CD4-positive, alpha-beta T cell treated with Interleukin-15 for 1 hour (primary cell): ENCODE measurements at places on chromosomes 3 and 15.

- DNase-seq = no peak
These were observed 9.0 kb upstream of the ADCY5 start for GRCh38 chr3:123457841-123458240.

DNA sequence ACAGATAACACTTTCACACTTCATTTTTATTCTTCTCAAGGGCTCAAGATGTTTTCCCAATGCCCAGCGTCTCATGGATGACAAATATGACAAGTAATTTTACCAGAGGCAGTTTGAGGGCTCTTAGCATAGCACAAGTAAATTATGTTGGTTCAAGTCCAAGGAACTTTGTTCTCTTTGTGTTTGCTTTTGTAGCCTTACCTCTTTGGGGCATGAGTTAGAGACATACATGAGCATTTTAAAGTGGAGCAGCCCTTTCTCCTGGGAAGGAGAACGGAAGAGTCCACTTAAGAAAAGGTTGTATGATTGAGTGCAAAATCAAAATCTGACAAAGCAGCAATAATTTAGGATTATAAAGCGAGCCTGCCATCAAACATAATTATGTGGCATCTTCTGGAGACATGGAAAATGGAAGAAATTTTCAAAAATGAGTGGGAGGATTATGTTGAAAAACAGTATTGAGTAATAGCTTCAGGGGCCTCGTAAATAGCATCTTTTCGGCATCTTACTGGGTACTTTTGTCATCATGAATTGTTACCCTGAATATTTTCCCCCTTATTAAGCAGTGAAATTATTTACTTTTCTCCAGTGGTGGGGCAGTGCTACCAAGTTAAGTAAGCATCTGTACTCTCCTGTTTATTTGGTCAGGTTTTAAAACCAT lies 65.9 kb downstream of the PGPEP1L start:
- DNase-seq = no peak

- DNase-seq = no peak
These were observed 7.8 kb downstream of the DISP2 start for GRCh38 chr15:40365624-40366456.

DNA sequence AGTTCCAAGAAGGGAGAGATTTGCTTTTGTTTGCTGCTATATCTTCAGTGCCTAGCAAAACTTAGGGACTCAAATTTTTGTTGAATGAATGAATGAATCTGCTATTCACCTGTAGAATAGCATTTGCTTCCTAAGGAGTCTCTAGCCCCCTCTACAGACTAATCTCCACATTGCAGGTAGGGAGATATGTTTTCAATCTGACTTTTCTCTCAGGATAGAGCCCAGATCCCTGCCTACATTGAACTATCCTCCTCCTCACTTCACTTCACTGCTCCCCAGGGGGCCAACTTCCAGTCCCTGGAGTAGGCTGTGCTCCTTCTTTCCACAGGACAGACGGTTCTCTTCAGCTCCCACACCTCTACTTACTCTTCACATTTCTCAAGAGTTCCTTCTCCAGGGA lies 81.9 kb upstream of the PTX3 start:
- no peak for DNase-seq

GRCh38 chr3:3110749-3111361 lies 681 bp upstream of the IL5RA start:
- no peak for DNase-seq

GRCh38 chr3:157311633-157312375 lies 124.8 kb upstream of the PTX3 start:
- no peak for DNase-seq

DNA sequence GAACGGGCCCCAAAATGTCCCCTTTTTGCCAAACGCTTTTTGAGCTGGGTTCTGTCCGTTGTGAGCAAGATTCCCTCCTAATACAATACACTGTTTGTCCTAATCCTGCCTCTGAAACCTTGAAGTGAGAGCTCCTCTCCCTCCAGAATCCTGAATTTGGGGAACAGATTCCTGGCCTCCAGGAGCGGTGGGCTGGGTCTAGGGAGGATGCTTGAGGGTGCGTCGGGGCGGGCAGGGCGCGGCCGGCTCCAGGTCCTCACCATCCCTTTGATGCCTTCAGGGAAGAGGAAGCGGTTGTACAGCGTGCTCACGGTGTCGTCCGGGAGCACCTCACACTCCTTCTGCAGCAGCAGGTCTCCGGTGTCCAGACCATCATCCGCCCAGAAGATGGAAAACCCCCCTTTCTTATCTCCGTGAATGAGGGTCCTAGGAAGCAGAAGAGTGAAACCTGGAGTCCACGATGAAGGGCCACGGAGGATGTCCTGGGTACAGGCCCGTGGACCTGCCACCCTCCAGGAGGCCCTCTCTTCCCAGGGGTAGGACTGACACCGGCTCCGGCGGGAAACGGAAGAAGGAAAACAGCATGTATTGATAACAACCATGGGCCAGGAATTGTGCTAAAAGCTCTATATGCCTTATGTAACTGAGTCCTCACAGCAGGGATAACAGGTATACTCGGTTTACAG lies 23.2 kb downstream of the ALDH1L1 start:
- DNase-seq = no peak

DNA sequence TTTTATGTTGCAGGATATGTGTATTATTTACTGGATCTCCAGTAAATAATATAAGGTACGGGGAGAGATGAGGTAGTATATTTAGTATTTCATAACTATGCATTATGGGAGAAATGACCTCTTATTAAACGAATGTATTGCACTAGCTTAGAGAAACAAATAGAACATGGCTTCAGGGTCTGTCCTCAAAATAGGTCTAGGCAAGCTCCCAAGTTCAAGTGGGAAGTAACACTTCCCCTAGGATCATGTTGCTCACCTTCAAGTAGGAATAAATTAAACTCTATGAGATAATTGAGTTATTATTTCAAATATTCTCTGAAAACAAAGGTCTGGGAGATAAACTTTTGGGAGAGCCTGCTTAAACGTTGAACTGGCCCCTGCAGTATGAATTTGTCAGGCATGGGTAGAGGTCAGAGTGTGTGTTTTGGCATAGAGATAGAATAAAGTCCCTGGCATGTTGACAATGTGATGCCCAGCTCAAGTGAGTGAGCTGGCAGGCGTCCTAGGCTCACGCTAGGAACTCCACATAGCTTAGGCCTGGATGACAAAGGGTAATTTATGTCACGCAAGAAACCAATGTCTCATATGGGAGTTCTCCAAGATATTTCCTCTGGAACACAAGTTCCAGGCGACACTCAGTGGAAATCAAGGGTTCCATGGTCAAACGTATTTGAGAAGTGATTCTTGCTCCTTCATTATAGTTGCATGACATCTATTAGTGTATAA lies 236.8 kb downstream of the CACNA2D3 start:
- no peak for DNase-seq

- DNase-seq = no peak
These were observed 63.1 kb downstream of the CDC25A start for GRCh38 chr3:48125013-48125705.

- no peak for DNase-seq
These were observed 17.8 kb downstream of the ITGA11 start for GRCh38 chr15:68414206-68414555.

DNA sequence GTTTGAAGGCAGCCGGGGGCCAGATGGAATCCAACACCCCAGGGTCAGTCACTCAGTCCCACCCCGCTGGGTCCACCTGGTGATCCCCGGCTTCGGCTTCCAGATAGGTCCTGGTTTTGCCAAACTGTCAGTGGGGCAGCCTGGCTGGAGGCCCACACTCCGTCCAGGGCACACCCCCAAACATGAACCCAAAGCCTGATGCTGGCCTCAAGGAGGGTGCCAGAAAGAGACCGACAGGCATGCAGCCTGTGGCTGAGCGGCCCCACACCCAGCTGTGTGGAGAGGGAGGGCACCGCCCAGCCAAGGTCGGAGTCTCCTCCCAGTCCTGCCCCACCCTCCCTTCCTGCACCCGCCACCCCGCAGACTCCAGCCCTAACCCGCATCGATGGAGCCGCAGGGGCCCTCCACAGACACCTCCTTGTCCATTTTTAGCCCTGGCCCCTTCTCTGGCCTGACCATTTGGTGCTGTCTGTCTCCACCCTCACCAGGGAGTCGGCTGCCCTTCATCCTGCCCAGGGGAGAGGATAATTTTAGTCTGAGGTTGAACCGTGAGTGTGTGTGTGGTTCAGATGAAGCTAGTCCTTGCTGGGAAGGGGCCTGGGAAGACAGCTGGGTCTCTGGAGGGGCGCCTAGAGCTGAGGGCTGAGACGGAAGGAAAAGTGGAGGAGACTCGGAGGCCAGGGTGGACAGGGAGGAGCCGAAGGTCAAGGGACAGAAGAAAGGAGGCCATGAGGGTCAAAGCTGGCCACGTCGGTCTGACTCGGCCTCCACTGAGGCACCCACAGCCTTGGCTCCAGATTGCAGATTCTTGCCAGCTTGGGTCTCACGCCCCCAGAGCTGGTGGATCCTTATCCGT lies 23.1 kb downstream of the TNK2 start:
- no peak for DNase-seq

DNA sequence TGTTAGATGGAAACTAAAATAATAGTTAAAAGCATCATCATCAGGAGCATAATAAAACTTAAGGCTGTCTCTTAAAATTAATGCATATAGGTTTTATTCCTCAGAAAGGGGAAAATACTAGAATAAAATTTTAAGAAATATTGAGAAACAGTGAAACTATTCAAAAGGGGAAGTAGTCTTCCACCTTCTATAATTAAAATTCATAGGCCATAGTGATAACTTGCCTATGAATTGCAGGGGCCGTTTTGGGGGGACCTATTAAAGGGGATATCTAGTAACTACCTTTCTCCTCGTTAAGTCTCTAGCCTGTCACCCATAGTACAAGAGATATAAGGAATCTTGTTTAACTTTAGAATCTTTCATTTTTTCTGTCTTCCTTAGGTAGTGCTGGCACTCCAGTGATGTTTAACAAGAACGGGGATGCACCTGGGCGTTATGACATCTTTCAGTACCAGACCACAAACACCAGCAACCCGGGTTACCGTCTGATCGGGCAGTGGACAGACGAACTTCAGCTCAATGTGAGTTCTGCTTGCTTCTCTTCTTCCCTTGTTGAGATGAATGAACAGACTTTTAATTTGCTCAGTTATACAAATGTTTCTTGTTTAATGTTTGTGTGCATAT lies 600.4 kb downstream of the GRM7 start:
- DNase-seq = no peak

GRCh38 chr3:9137676-9138075 lies 111.8 kb downstream of the SRGAP3 start:
- DNase-seq = no peak

- DNase-seq = peak; percentile 66
These were observed 519.1 kb downstream of the FOXP1 start for GRCh38 chr3:71064291-71064955.

DNA sequence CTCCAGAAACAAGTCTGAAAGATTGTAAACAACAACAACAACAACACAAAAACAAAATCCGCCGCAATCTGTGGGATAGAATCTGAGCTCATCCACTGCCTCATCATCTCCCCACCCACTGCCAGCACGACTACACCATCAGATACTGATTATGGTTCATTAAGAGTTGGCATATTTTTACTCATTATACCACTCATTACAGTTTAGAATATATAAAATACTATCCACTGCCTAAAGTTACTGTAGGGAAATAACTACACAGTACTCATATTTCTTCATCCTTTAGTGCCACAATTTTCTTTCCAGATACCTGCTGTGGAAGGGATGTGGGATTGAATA lies 152.5 kb upstream of the PEX5L start:
- no peak for DNase-seq

DNA sequence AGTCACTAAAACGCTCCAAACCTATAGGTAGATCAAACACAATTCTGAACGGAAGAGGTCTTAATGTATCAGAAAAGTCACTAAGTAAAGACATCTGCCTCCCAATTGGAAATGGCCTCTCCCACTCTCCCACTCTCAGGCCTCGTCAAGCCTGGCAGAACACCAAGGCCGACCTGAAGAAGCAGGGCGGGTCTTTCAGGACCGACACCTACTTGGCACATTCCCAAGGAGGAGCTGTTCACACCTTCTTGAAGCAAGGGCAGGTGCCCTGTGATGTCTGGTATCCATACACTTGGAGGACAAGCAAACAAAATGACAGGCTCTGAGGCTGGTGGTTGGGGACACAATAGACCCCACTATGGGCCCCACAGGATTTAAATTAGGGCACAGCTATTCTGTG lies 30.0 kb downstream of the XXYLT1 start:
- no peak for DNase-seq

- DNase-seq = peak; percentile 56
These were observed 12.5 kb downstream of the RAB27A start for GRCh38 chr15:55277116-55277564.

GRCh38 chr3:58251631-58252035 lies 14.0 kb downstream of the ABHD6 start:
- no peak for DNase-seq

DNA sequence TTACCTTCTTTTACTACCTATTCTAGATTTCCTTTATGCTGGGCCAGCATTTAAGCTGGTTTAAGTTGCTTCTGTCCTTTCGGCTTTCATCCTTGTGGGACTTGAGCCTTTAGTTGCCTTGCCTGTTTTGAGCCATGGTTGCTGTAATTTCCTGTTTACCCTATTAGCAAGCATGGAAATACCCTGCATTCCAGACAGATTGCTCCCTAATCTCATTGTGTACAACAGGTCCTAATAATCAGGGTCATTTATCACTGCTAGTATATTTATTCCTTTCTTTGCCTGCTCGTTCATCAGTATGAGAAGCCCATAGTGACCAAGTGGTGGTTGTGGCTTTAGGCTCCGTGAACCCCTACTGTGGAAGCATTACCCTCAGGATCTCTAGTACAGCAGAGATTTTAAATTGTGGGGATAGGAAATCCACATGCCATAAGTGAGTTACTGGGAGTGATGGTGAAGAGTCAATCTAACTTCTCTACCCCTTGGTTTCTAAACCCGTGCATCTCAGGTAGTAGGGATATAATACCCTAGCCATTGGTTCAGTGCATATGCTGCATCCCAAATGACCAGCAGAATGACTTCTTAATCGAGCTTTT lies 31.9 kb downstream of the NCK1 start:
- no peak for DNase-seq

DNA sequence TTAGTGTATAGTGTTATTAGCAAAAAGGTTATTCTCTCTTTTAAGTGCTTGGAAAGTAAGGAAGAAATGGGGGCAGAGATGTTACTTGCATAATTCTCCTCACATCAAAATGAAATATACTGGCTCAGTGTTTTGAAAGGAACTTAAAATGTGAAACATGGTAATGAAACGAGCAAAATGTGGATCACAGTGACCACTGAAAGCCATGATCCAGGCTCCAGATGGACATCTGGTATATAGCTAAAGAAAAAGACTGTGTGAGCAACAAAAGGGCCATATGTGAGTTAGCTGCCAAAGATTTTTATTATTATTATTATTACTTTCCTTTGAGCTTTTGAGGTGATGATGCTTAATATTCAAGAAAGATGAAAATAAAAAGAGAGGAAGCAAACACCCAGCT lies 89.6 kb downstream of the GAP43 start:
- no peak for DNase-seq
